Fibroblast of the aortic adventitia (primary cell): ENCODE measurements at places on chromosomes 5 and 9.

- DNase-seq, result no peak
Observed at GRCh38 chr9:109317979-109318741, 2.7 kb downstream of the EPB41L4B start.

DNA sequence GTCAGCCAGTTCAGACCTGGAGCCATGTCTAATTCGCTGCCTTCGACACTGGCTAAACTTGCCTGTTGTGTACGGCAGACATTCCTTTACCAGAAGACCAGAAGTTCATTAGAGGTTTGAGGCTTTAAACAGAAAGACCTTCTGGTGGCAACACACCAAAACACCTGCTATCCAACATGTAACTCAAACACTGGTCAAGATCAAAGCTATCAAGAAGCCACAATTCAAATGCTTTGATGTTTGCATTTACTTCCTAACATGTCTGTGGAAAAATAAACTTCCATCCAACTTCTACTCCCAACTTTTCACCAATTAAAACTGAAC lies 91.0 kb upstream of the RETREG1 start:
- DNase-seq, result no peak

DNA sequence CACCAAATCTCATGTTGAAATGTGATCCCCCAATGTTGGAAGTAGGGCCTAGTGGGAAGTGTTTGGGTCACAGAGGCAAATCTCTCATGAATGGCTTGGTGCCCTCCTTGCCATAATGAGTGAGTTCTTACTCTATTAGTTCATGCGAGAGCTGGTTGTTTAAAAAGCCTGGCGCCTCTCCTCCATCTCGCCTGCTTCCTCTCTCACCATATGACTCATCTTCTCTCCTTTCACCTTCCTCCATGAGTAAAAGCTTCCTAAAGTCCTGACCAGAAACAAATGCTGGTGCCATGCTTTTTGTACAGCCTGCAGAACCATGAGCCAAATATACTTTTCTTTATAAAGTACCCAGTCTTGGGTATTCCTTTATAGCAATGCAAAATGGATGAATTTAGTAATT lies 20.9 kb upstream of the ARHGAP26 start:
- peak; percentile 48 for DNase-seq

DNA sequence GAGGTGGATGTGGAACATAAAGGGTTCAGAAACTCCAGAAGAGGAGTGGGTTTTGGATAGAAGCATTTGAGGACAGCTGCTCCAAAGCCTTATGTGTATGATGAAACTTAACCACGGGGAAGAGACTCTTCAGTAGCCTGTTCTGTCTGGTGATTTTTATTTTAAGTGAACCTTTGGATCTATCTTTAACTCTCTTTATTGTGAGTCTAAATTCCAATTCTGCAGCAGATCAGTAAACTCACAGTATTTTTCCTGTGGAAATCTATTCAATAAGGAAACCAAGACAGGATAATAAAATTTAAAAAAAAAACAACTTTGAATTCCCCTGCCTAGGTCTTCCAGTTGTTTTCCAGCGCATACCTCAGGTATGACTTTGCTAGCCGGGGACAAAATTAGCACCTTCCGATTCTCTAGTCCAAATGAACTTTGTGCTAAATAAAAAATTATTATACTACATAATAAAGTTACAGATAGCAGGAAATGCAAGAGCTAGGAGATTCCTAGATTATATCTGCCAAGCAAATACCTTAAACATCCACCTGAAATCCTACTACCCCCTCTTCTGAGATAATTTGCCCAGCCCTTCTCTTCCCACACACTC lies 101.9 kb downstream of the NLN start:
- no peak for DNase-seq

DNA sequence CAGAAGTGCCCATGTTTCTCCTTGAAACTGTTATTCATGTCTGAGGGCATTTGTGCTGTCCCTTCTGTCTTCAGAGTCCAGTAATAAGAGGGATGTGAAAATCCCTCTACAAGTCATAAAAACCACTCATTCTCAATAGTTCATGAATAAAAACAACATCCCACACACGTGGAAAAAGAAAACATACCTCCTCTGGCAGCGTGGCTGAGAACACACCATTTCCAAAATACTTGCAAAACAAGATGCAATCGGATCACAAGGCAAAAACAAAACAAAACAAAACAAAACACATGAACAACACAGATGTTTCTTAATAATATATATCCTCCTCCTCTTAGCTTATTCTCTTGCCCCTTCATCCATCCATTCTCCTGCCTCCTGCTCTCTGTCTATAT lies 71.0 kb upstream of the EQTN start:
- no peak for DNase-seq

- DNase-seq, result no peak
Observed at GRCh38 chr9:20378851-20379250, 243.4 kb downstream of the MLLT3 start.

- DNase-seq, result no peak
Observed at GRCh38 chr5:52262844-52263243, 524.9 kb upstream of the ITGA1 start.

- DNase-seq, result no peak
Observed at GRCh38 chr9:25700430-25700829, 22.2 kb upstream of the TUSC1 start.

GRCh38 chr5:953535-954449 lies 54.8 kb upstream of the NKD2 start:
- no peak for DNase-seq

DNA sequence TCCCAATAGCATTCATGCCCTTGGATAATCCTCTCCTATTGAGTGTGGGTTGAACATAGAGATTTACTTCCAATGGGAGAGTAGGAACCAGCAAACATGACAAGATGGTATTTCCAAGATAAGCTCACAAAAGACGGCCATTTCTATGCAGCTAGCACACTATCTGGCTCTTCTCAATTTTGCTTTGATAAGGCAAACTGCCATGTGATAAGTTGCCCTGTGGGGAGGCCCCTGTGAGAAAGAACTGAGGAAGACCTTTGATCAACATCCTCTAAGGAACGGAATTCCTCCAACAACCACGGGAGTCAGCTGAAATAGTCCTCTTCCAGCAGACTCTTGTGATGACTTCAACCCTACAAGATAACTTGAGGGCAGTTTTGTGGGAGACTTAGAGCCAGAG lies 211.9 kb upstream of the TRPM3 start:
- DNase-seq, result no peak

DNA sequence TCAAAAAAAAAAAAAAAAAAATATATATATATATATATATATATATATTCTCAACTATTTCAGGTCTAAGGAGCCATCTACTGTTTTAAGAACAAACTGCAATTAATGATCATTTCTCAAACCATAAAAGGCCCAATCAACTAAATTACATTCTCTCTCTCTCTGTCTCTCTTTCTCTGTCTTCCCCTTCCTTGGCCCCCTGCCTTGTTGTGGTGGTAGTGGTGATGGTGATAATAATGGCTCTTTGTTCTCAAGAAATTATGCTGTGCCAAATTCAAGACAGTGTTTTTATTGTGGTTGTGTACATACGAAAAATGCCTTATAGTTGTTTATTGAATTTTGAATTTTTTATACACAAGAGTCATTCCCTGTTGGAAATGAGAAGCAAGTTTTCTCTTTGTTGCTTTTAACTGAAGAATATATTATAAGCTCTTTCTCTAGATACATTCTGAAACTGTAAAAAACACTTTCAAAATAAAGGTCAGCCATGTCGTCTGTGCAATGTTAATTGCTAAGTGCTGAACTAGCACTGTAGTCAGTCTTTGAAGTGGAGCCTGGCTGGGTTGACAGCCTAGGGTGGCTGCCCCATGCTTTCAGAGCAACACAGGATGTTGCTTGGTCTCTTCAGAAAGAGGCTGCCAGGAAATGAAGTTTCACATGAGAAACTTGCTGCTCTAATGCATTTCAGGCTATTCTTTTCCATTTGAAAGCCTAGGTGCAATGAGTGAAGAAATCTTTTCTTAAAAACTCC lies 96.0 kb downstream of the HINT1 start:
- no peak for DNase-seq

- no peak for DNase-seq
Observed at GRCh38 chr5:11854936-11855335, 49.3 kb downstream of the CTNND2 start.

GRCh38 chr9:135414293-135414692 lies 65.3 kb upstream of the PPP1R26 start:
- DNase-seq, result no peak

DNA sequence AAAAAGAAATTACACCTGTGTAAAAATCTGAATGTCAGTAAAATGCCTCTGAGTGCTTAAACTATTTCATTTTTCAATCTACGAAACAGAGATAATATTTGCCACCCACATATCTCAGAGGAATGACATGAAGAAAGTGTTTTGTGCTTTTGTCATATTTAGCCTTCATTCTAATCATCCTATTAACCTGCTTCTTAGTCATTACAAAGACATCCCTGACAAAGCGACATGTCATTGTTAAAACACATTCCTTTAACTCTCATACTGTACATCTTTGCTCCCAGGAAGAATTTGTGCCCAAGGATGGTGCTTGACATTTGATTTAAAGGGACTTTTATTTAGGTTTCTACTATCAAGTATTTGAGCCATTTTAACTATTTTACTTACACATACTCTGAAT lies 275.9 kb downstream of the DMRTA1 start:
- DNase-seq, result peak; percentile 2

GRCh38 chr9:83030391-83031107 lies 32.4 kb downstream of the RASEF start:
- no peak for DNase-seq

DNA sequence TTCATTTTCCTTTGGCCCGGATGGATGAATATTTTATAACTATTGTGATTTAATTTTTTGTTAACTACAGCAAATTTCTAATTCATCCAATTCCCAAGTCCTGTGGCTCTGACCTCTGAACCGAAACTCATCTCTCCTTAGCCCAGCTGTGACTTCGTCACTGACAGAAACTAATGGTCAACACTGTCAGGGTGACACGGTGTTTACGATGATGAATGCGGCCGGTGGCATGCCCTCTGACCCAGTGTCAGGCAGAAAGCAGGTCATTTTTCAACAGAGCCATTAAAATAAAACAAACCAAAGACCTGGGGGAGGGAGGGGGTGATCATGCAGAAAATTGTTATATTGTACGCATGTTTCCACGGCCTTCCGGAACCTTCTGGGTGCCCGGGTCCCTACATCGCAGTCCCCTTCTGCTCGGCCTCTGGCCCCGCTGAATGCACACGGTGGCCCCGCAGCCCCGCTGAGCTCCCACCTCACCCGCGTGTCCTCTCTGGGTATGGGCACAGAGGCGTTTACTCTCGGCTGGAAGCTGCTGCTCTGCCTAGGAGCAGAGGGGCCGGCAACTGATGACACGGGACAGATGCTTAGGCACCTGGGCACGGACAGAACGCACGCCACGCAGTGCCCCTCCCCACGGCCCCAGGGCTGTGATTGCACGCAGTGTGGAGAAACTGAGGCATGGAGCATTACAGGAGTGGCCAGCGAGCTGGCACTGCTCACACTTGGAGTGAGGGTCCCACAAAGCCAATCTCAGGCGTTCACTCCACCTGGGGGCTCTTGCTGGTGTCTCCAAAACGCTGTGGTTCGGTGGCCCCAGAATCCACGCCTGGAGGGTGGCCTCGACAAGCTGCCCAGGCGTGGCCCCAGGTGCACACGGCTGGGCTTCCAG lies 8.1 kb downstream of the CCDC187 start:
- DNase-seq, result no peak

- DNase-seq, result no peak
Observed at GRCh38 chr9:108642871-108643270, 212.9 kb downstream of the ACTL7B start.

DNA sequence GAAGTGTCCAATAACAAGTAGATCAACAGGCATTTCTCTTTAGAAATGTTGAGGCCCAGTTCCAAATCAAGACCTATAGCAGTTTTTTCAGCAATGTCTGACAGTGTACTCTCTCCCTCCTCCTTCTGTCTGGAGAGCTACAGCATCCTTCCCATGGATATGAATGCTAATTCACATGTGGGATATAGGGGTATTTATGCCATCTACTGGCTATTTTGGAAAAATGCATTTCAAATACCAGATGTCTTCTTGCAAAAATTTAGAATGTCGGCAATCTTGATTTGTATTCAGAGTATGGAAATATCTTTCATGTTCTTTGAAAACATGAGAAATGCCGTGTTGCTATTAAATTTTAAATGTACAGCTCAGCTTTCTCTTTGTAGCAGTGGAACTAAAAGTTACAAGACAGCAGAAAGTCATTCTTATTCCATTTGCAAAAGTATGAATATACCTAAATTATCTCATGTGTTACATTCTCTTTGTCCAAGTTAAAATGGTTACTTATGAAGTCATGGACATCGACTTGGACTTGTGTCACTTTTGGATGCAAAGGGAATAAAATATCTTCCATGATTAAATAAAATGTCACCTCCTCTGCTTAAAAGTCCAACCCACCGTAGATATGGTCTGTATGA lies 647.8 kb downstream of the TAF11L14 start:
- peak; percentile 73 for DNase-seq

- DNase-seq, result peak; percentile 29
Observed at GRCh38 chr5:106862450-106863193, 808.1 kb downstream of the EFNA5 start.

GRCh38 chr5:38765399-38765861 lies 80.4 kb upstream of the OSMR start:
- peak; percentile 77 for DNase-seq

DNA sequence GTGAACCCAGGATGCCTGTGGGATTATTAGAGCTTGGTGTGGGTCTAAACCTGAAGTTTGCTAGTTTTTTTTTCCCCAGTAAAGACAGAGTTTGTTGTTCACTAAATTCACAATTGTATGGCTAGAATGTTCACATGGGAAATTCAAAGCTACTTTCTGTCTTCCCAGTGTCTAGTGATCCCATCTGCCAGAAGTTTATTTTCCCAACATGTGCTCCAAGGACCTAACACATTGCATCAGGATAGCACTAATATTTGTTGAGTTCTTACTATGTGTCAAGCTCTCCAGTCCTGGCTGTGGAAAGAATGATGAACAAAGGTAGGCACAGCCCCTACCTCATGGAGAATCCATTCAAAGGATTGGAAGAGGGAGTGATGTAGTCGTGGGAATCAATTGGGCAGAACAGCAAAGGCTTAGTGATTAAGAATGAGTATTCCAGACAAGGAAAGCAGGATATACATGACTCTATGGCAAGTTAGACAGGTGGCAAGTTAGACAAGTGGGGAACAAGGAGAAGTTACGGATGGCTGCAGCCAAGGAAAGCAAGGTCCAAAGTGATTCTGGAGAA lies 521.5 kb upstream of the WWC1 start:
- DNase-seq, result no peak

GRCh38 chr9:38732885-38733284 lies 13.0 kb upstream of the FAM240B start:
- DNase-seq, result no peak

GRCh38 chr9:127884427-127884911 lies 7.0 kb upstream of the AK1 start:
- DNase-seq, result no peak

DNA sequence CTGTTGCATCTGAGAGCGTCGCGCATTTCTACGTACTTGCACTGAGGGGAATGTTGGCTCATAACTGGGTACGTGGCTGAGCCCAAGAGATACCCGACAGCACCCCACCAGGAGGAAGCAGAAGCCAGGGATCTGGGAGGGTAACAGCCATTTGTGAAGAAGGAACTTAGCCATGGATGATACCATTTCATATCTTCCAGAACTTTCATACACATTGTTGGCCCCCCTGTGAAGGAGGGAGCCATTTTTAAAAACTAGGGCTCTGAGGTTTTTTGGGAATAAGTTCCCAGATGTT lies 101.4 kb upstream of the SLC44A1 start:
- no peak for DNase-seq
